ENCODE measurements at places on chromosomes 16 and 17.

- DNase-seq: no peak
Measured at GRCh38 chr16:78629173-78629572, 529.7 kb downstream of the WWOX start.

- no peak for DNase-seq
Measured at GRCh38 chr16:76059186-76059585, 218.0 kb upstream of the CNTNAP4 start.

- DNase-seq: peak; percentile 39
Measured at GRCh38 chr17:49361129-49361901, 735 bp downstream of the ZNF652 start.

DNA sequence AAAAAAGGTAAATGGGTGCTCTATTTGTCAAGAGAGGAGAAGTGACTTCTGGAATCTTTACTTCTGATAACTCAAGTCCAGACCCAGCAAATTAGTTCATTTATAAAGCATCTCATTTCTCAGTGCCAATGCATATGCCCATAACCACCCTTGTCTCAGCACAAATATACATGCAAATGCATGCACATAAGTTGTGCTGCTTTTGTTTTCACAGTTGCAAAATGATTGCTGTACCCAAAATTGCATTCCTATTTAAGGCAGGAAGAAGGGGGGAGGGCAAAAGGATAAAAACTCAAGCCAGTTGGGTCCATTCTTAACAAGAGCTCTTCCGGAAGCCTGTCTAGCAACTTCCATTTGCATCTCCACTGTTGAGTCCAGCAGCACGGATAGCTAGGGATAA, 61.3 kb upstream of the FAM20A start:
- no peak for DNase-seq

DNA sequence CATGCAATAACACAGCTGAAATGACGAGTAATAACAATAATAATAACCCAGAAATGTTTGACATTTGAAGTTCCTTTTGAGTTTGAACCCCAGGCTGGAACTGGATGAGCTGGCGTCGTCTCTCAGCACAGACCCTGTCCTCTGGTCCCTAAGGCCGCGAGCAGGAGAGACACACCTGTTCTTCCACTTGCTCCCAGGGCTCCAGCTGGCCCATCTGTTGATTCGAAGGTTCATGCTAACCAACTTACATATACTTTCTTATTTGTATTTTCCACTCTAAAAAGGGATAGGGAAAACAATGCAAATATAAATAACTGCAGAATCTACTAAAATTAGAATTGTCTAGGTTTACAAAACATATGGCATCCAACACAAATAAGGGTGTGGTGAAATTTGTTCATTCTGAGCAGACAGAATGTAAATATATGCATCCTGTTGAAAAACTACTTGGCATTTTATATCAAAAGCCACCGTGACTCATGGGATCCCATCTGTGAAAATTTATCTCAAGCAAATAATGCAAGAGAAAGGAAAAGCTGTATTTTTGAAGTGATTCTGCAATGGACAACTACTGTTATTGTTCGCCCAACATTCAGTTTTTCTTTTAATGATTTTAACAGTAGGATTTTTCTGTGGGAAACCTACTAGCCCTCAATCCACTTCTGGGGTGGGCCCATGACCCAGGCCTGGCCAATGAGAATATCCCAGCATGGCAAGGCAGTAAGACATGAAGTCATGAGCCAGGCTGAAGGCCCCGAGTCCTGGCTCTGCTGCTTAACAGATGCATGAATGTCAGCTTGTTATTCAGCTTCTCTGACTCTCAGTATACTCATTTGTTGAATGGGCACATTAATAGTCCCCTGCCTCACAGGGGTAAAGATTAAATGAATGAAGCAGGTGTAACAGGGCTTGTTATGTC, 13.2 kb upstream of the RGS9 start:
- DNase-seq: no peak

- DNase-seq: peak; percentile 68
Measured at GRCh38 chr17:40107522-40108174, 7.3 kb upstream of the NR1D1 start.

DNA sequence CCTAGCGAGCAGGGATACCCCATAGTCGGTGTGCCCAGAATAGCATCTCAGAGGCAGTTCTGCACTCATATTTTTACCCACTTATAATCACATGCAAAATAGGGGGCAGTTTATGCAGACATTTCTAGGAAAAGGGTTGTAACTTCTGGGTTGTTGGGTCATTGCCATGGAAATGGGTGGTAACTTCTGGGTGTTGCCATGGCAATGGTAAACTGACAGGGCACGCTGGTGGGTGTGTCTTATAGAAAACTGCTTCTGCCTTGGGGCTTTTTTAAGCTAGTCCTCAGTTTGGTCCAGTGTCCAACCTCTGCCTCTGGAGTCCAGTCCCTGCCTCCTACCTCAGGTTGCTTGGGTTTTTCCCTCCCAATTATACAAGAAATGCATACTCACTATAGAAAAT, 7.4 kb upstream of the SPAG9 start:
- DNase-seq: no peak

DNA sequence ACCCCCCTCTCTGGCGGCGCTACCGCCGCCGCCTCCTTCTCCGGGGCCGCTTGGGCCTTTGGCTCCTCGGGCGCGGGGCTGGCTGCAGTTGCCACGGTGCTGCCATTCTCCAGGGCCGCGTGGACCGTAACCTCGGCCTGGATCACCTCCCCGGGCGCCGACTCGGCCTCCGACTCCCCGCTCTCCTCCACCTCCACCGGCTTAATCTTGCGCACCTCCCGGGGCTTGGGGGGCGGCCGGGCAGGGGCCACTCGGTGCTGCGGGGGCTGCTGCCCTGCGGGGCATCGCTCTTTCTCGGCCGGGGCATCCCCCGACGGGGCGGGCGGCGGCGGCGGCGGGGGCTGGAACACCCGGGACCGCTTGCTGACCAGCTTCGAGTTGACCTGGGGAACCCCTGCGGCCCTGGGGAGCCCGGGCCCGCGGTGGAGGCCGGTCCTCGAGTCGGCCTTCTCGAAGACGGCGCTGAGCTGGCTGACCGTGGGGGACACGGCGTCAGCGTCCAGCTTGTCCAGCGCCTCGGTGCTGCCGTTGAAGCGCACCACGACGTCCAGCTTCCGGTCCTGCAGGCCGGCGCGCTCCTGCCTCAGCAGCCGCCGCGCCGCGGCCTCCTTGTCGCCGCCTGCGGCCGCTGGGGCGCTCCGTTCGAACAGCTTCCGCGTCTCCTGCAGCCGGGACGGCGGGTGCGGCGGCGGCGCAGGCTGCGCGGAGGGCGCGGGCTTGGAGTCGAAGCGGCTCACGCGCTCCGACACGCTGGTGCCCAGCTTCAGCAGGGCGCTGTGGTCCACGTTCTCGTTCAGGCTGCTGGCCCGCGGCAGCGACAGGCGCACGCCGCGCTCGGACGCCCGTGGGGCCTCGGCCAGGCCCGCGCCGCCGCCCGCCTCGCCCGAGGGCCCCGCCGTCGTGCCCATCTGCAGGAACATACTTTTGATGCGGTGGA, 792 bp downstream of the PPP1R9B start:
- peak; percentile 67 for DNase-seq

DNA sequence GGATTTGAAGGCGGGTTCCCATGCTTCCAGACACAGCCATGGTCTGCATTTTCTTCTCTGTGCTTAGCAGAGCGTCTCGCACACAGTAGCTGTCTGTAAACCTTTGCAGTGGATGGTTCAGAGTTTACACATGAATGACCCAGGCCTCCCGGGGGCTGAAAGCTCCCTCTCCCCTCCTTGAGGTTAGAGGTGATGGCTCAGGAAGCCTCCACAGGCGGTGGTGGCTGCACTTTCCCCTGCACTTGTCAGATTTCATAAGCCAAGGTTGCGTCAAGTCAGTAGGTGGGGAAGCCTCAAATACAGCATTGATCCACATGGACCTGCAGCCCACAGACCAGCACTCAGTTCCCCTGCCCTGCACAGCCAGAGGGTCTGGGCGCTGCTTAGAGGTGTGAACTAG, 211.9 kb downstream of the KATNIP start:
- peak; percentile 61 for DNase-seq

- DNase-seq: no peak
Measured at GRCh38 chr16:71338632-71339031, 19.9 kb upstream of the CALB2 start.

DNA sequence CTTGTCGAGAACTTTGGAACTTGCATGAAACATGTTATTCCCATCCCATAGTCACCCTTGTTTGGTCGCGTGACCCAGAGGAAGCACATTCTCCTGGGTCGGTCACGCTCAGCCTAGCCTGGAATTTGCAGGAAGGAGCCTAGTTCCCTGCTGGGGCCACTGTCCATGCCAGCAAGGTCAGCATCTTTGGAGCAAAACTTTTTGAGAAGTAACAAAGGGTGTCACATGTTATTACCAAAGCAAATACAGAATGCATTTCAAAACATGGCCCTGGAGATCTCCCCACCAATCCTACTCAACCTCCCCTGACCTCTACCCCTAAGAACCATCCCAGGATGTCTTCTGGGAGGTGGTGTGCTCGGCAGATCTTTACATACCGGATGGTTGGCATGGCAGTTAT, 26.2 kb upstream of the IRF8 start:
- DNase-seq: peak; percentile 10

DNA sequence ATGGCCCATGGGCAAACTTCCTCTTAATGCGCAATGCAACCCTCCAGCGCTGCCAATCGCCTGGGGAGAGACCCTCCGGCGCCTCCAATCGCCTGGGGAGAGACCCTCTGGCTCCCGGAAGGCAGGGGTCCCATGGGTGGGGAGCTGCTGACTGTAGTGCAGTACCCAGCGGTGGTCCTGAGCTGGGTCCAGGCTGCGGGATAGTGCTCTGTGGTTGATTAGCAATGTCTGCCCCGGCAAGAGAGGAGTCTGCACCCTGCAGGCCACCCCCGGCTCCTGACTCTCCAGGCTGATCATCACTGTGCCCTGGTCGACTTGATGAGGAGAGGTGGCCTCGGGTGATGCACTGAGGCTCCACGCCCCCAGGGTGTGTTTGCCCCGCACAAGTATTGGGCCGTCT, 44.6 kb upstream of the ZNF469 start:
- DNase-seq: no peak

DNA sequence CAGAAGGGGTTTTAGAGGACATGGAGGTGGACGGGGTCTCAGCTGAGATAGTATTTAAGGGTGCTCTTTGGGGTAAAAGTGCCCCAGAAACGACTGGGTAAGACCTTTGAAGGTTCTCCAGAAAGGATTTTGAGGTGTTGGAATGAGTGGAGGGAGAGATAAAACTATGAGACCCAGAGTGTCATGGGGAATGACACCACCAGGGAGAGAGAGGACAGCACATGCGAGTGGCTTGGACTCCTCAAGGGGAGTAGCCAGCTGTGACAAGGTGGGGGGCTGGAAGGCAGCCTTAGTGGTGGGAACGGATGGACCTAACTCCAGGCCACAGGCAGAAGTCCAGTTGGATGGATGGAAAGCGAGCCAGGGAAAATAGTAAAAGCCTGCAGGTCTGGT, 19.2 kb upstream of the PITPNM3 start:
- no peak for DNase-seq

DNA sequence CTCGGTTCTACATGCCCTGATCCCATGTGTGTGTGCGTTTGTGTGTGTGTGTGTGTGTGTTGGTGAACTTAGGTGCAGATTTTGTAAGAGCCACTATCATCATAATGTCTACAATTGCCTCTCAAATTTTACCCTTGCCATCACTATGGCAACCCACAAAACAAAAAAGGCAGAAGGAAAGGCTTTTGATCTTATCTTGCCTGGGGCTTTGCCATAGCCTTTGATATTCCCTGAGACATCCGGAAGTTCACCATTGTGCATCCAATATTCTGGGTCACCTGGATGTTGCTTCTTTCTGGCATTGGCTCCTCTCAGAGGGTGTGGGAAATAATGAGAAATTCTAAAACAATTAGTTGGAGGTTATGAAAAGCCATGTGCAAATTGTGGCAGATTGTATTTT, 114.7 kb downstream of the HAPSTR1 start:
- no peak for DNase-seq

DNA sequence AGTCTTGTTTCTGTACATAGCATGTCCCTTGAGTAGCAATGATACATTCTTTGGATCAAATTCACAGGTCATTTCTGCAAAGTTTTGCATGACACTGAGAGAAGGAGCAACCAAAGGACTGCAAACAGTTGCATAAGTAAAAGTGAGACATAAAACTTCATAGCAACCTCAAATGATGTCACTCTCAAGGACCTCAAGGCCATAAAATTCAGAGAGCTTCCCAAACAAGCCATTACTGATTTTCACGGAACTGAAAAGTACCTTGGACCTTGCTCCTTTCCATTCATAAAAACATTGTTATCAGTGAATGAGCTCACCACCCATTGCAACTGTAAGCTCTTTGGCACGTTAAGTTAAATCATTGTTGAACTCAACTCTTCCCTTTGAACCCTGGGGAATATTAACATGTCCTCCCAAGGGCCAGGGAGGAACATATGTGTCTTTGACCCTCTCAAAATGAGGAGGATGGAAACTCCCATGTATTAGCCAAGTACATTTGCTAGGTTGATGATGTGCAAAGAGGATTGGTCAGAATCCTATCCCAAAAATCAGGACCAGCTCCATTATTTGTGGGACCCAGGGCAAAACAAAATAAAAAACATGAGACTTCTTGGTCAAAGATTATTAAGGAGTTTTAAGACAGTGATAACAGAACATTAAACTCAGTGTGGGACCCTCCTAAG, 275.0 kb upstream of the DYNLRB2 start:
- no peak for DNase-seq

- no peak for DNase-seq
Measured at GRCh38 chr16:68062910-68063393, 22.2 kb upstream of the NFATC3 start.

DNA sequence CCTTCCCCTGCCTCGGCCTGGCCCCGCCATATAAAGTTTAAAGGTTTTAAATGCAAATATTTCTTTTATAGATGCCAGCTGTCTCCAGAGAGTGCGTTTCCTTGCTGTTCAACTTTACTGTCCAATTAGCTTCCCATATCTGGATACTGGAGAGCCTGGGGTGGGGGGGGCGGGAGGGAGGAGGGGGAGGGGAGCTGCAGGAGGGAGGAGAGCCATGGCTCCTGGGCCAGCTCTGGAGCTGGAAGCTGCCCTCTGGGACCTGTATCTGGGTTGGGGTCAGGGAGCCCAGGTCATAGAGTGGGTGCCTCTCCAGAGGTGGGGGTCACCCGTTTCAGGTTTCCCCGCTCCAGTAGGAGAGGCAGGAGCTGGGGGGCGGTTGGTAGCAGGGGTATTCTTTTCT, 6.2 kb upstream of the GSE1 start:
- no peak for DNase-seq
